ENCODE measurements at places on chromosomes 7 and 10. TPM values are rescaled to one million over a fixed set of nuclear protein-coding genes. Genes with fewer than 3 reads are reported as not detected.

Gene FAM25G
- not detected for total RNA-seq

Gene KMT2C
- total RNA-seq: 28.5 TPM

Gene GPR26
- not detected for total RNA-seq

Gene SH2D4B
- not detected for total RNA-seq

Gene PAPOLB
- 0.40 TPM for total RNA-seq

Gene SLF2
- total RNA-seq: 19.5 TPM

Gene GRM3
- not detected for total RNA-seq

Gene CNPY1
- total RNA-seq: not detected

Gene MNX1
- 3.7 TPM for total RNA-seq

Gene FFAR4
- 1.5 TPM for total RNA-seq

GRCh38 chr10:62390497-62391176, 16.5 kb downstream of the ZNF365 start:
- peak; percentile 51 for DNase-seq

DNA sequence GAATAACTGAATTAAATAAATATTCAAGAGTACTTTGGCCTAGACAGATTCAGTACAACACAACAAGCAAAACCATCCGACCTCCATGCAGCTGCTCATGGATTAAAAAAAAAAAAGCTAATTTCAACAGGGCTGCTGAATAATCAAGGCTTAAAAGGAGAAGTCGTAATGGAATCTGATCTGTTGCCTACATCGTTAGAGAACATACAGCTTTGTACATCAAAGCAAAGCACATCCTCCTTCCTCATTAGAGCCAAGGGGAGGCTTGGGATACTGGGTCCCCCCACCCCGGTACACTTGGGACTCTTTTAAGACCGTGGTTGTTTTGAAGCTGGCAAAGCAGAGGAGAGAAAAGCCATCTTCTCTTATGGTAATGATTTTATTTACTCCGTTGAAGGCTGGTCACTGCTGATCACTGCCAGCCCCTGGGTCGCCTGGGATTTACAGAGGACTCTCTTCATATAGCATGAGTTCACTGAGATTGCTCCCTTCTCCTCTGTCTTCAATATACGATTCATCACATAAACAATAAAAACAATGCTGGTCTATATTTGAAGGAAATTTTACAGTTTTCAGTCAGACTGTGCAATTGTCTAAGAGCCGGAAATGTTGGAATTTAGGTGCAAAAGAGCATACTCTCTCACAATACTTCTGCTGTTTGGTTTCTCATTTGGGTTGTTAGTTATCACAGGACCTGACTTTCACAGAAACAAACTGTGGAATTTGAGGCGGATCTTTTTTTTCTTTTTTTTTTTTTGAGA, 148.8 kb downstream of the FAM107B start:
- DNase-seq: no peak

GRCh38 chr10:44314802-44315460, 70.0 kb downstream of the CXCL12 start:
- DNase-seq: no peak

DNA sequence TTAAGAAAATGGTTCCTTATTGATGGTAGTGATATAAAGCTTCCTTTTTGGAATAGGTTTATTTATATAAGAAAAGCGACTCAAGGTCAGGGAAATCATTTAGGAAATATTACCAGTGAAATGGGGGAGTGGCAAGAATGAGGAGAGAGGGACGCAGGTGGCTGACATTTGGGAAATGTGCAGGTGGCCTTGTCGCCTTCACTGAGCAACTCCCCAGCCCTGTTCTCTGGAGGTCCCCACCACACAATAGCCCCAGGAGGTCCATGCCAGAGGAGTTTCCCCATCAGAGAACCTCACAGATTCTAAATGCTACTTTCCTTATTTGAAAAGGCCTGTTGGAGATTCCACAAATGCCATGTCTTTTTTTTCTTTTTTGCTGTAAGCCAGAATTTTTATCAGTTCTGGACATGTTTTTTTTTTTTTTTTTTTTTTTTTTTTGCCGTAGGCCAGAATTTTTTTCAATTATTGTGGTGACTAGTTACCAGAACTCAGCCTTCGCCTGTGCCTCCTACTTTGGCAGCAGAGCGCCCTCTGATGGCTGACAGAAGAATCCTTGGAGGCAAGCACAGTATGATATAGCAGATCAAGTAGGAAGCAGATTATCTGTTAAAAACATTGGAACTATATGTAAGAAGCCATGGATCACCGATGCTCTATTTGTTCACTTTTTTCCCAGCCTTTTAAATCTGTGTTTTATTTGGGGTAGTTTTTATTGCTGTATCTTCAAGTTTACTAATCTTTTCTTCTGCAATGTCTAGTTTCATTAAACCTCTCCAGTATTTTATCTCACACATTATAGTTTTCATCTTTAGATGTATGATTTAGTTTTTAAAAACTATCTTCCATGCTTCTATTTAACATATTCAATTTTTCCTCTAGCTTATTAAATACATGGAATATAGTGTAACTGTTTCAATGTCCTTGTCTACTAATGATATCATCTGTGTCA, 18.6 kb downstream of the OPALIN start:
- DNase-seq: peak; percentile 54

- no peak for DNase-seq
These were observed 251.2 kb upstream of the GRB10 start for GRCh38 chr7:51033727-51034520.

DNA sequence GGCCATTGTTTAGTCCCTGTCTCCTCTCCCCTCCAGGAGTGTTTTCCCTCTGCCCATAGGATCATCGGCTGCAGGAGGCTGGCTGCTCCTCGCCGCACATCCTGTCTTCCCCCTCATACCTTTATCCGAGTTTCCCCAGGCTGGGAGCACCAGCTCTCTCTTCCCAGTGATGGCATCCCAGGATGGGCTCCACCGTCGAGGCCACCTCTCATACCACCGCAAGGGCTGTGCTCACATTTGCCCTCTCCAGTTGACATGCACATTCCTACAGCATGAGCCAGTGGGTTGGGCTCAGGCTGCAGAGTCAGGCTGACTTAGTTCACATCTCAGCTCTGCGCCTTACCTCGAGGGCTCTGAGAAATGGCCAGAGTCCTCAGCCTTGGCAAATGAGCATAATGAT, 12.1 kb downstream of the HKDC1 start:
- DNase-seq: peak; percentile 98

DNA sequence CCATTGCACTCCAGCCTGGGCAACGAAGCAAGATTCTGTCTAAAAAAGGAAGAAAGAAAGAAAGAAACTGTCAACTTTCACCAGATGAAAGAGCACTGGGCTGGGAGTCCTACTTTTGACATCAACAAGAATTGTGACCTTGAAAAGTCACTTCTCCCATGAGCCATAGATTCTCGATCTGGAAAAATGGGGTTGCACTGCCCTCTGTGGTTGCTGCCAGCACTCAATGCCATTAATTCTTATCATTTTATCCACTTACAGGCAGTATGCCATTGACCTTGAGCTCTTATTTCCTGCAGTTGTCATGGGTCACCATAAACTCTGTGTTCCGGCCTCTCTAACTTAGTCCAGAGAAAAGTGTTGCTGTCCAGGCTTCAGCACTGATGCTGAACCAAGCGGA, 137.2 kb downstream of the NOC3L start:
- peak; percentile 3 for DNase-seq

DNA sequence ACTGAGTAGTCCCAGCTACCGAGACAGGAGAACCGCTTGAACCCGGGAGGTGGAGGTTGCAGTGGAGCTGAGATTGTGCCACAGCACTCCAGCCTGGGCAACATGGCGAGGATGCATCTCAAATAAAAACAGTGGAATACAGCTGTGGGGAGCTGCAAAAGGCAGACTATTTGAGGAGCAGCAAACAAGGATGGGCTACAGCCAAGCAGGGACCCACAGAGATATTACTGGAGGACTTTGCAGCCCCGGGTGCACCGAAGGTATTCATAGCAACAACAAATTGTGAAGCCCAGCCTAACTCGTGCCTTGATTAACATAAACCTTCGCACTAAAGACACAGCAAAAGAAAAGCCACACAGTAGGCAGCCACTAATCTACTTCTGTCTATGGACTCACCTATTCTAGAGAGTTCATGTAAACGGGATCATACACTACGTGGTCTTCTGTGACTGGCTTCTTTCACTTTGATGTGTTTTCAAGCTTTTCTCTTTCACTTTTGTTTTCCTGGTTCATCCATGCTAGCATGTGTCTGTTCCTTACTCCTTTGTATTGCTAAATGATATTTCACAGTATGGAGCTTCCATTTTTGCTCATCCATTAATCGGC, 34.0 kb downstream of the PODXL start:
- DNase-seq: no peak

- no peak for DNase-seq
These were observed 75.4 kb upstream of the ATP6V0A4 start for GRCh38 chr7:138873220-138873892.

DNA sequence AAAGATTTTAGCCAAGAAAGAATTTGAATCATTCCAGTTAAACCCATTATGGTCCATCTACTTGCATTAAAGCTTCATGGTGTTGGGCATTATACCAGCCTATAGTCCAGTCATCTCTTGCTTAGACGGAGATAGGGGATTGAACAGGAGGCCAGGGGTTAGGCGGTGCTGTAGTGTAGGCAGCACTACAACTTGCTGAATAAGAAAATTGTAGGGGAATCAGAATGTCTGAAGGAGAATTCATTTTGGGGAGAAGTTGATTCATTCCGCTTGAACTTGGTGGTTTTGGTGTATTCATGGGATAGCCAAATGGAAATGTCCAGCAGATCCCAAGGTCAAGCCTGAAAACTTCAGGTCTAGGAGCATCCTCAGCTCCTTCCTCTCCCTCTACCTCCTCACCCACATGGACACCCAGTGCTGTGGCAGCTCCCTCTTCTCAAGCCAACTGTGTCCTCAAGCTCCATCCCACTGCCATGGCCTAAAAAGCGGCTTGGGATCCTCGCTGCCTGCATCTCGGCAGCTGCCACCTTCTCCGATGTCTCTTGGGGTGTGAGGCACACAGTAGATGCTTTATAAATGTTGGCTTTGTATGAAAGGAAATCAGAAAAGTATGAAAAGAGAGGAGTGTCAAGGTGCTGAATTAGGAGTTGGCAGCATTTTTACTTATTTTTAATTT, 63.6 kb upstream of the MNX1 start:
- no peak for DNase-seq

DNA sequence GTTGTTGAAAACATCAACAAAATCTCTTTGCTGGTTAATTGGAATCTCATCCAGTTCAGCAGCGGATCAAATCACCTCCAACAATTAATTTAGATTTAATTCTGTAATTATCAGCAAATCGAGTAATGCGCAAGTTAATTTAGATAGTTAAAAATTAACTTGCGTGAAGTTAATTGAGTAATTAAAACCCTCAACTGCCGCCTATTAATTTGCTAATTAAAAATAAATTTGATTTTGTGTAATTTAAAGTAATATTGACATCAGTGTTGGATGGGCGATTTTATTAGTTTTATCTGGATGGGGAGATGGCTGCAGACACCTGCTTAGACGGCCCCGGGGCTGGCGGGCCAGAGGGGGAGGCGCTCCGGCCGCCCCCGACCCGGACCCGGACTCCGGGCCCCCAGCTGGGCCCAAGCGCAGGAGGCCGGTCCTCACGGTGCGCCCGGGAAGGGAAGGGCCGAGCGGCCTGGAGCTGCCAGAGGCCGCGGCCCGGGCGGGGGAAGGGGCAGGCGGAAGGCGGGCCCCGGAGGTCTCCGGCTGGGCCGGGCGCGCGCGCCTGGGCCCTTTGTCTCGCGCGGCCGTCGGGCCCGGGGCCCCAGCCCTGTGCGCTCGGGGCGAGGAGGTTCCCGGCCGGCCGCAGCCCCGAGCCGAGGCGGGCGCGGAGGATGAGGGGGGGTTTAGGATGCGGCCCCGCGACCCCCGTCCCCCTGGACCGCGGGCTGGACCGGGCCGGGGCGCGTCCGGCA, 3.3 kb upstream of the UNCX start:
- DNase-seq: no peak

- no peak for DNase-seq
These were observed 152.1 kb downstream of the LHFPL3 start for GRCh38 chr7:104480529-104480928.

DNA sequence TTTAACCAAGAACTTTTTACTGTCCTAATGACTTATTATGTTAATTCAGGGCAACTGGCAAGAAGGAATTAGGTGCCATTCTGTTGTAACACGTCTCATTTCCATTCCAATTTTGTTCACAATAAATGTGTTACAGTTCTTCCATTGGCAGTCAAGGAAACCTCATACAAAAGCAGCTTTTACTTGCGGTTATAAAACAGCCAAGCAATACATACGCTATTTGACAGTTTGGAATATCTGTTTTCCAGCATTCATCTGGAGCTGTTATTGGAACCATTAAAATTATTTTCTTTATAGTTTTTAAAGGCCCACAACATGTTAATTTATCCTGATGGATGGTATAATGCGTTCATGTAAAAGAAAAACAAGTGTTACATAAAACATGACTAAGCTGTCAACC, 33.3 kb downstream of the MTERF1 start:
- DNase-seq: no peak

GRCh38 chr7:44636041-44636584, 29.7 kb downstream of the OGDH start:
- no peak for DNase-seq

GRCh38 chr7:116752305-116753074, 80.5 kb downstream of the MET start:
- no peak for DNase-seq

- no peak for DNase-seq
These were observed 58.5 kb downstream of the OGDH start for GRCh38 chr7:44664780-44665461.

GRCh38 chr7:71482284-71482683, 350.3 kb downstream of the GALNT17 start:
- DNase-seq: no peak

GRCh38 chr10:33244354-33244967, 90.0 kb downstream of the NRP1 start:
- no peak for DNase-seq

Data from PC-3 (cell line).